ENCODE measurements at places on chromosomes 1 and 21. TPM values are rescaled to one million over a fixed set of nuclear protein-coding genes. Genes with fewer than 3 reads are reported as not detected.

IL20 gene
- total RNA-seq: not detected

GNG12 gene
- 0.33 TPM for total RNA-seq

CCDC17 gene
- 3.9 TPM for total RNA-seq

EXO1 gene
- 51.6 TPM for total RNA-seq

FNBP1L gene
- 0.12 TPM for total RNA-seq

KIF26B gene
- not detected for total RNA-seq

DAP3 gene
- 145 TPM for total RNA-seq

APOBEC4 gene
- not detected for total RNA-seq

KIF14 gene
- total RNA-seq: 30.8 TPM

- DNase-seq: no peak
These were observed 3.6 kb upstream of the INAVA start for GRCh38 chr1:200890818-200891773.

GRCh38 chr1:20589331-20590278 lies 708 bp downstream of the CDA start:
- DNase-seq: no peak

DNA sequence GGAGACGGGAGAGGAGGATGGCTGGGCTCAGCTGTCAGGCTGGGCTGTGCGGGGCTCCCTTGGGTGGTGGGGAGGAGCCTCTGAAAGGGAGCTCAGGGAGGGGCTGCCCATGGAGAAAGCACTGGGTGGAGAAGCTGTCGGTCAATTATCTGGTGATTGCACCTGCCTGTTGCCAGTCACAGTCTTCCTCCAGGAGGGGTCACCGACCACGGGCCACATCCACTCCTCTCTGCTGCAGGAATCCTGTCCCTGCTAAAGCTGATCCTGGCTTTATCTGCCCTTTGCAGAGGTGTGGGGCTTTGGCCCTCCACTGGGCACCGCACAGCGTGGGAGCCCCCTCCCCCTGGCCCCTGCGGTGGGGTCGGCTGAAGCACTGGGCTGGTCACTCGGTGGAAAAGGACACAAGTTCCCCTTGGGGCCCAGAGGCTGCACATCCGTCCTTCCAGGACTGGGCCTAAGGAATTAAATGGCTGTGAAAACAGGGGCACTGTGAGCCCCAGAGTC lies 21.8 kb upstream of the COL18A1 start:
- DNase-seq: no peak

GRCh38 chr1:68103884-68104554 lies 53.6 kb upstream of the DIRAS3 start:
- DNase-seq: no peak

- no peak for DNase-seq
These were observed 14.8 kb upstream of the S100A7 start for GRCh38 chr1:153475282-153475681.

- no peak for DNase-seq
These were observed 837.6 kb upstream of the ADAMTS5 start for GRCh38 chr21:27804515-27804914.

GRCh38 chr1:235401251-235401650 lies 34.0 kb downstream of the TBCE start:
- no peak for DNase-seq

DNA sequence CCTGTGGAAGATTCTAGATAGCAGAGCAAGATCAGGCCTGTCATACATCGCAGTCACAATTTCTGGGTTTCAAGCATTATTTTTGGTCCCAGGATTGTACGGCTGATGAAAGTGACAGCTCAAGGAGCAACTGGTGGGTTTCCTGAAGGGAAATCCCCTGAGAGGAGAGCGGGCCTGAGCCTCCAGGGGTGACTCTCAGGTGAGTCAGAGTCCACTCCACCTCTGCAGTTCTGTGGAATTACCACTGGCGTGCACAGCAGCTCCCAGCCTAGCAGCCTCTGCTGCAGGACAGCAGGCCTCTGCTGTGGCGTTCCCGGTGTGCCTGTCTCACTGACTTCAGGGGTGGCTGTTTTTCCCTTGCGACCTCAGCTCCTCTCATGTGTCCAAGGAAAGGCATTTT lies 24.4 kb downstream of the SLC66A1 start:
- DNase-seq: no peak

DNA sequence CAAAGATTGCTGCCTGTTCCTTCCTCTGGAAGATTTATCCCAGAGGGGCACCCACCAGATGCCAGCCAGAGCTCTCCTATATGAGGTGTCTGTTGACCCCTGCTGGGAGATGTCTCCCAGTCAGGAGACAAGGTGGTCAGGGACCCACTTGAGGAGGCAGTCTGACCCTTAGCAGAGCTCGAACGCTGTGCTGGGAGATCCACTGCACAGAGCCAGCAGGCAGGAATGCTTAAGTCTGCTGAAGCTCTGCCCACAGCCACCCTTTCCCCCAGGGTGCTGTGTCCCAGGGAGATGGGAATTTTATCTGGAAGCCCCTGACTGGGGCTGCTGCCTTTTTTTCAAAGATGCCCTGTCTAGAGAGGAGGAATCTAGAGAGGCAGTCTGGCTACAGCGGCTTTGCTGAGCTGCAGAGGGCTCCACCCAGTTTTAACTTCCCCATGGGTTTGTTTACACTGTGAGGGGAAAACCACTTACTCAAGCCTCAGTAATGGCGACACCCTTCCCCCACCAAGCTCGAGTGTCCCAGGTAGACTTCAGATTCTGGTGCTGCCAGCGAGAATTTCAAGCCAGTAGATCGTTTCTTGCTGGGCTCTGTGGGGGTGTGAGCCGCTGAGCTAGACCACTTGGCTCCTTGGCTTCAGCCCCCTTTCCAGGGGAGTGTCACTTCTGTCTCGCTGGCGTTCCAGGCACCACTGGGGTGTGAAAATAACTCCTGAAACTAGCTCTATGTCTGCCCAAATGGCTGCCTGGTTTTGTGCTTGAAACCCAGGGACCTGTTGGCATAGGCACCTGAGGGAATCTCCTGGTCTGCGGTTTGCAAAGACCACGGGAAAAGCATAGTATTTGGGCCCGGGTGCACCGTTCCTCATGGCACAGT lies 51.1 kb upstream of the PDC start:
- no peak for DNase-seq

- no peak for DNase-seq
These were observed 78.9 kb upstream of the JAK1 start for GRCh38 chr1:65045022-65045817.

GRCh38 chr1:145942405-145942804 lies 15.1 kb upstream of the RBM8A start:
- no peak for DNase-seq

DNA sequence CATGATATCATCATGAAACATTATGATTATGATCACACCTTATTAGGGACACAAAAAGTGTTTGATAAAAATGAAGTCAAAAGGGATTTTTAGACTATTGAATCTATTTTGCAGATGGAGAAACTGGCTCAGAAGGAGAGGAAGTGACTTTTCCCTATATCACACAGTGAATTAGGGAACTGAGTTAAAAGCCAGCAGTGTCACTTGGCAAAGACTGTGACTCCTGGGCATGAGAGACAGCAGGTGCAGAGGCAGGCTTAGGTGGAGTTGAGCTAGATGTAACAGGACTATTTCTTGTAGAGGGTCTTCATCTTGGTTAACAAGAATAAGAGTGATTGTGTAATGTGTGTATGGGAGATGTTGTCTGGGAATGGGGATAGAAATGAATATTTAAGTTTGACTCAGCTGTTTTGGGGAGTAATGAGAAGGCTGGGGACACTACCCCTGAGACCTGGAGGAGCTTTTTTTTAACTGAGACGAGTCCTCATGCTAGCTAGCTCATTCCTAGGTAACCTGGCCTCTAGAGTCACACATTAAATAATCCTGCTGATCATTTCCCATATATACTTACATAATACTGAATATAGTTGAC lies 1.0 kb upstream of the CD84 start:
- DNase-seq: no peak

Data from activated CD8-positive, alpha-beta memory T cell treated with anti-CD3 and anti-CD28 coated beads, Interleukin-2, amount 10 ng/mL, durations not matched to agents 7 days and 5 days (primary cell).